ENCODE measurements at places on chromosomes 1 and 21.
A peak's percentile ranks its signal among the peaks of the same experiment; 100 is the strongest.

- DNase-seq = no peak
Observed at GRCh38 chr1:230778916-230779590, 31.9 kb downstream of the CAPN9 start.

DNA sequence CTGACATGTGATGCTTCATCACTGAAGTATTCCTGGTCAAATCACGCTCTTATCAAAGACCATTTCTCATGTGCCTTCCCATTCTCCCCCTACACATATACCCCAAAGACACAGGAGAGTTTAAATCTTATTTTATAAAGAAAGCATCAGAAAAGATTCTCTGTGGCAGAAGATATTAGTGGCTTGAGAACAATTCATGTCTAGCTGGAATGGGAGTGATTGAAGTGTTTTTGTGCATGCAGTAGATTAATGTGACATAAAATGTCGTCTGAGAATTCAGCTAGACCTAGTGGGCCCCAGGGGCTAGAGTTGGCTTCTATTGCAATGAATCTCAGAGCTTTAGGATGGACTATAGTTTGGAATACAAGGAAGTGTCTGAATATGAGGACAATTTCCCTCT, 163.9 kb downstream of the HUNK start:
- DNase-seq = no peak

DNA sequence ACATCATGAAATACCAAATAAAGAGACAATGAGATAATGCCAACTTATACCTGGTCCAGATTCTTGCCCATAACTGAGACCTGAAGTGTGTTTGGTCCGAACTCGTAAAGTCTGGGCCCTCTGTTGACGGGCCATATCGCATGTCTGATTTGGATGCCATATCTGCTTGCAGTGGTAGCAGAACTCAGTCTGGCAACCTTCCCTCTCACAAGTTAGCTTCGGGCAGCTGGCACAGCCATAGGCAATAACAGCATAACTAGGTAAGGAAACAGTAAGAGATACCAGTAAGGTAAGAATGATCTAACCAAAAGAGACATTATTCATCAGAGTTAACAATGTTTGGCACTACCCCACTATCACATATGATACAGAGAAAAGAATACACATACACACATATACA, 15.1 kb downstream of the RNF19B start:
- DNase-seq = no peak

GRCh38 chr1:218034468-218034867, 250.6 kb upstream of the RRP15 start:
- peak; percentile 77 for DNase-seq

GRCh38 chr1:151144474-151145303, 1.7 kb downstream of the SEMA6C start:
- DNase-seq = no peak

DNA sequence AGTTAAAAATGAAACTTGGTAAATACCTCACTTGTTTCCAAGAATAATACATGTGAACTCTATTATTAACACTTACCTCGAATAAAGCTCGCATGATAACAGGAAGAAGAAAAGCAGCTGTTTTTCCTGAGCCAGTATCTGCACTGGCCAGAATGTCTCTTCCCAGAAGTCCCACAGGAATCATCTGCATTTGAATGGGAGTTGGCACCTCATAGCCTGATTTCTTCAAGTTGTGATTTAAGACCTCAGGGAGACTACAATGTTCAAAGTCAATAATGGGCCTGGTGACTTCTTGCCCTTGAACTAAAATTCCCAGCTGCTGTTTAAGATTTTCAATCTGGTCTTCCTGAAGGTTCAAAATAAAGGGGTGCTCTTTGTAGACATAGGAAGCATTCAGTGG, 3.8 kb downstream of the DDX59 start:
- peak; percentile 23 for DNase-seq

- DNase-seq = no peak
Observed at GRCh38 chr1:227730630-227731151, 4.4 kb downstream of the JMJD4 start.

DNA sequence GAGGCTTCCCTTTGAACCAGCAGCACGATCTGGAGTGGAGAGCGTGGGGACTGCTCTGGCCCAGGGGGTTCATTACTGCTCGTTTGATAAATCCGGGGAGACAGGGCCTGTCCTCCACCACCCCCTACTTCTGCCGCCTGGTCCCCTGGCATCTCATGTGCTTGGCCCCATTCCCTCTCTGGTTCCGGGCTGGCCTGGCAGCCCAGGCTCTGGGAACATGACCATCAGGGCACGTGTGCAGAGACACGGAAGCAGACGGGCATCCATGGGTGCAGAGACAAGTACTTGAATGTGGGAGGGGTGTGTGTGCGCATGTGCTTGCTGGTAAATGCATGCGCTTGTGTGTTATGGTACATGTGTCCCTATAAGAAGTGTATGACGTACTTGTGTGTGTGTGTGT, 75.5 kb downstream of the KIRREL1 start:
- DNase-seq = no peak

DNA sequence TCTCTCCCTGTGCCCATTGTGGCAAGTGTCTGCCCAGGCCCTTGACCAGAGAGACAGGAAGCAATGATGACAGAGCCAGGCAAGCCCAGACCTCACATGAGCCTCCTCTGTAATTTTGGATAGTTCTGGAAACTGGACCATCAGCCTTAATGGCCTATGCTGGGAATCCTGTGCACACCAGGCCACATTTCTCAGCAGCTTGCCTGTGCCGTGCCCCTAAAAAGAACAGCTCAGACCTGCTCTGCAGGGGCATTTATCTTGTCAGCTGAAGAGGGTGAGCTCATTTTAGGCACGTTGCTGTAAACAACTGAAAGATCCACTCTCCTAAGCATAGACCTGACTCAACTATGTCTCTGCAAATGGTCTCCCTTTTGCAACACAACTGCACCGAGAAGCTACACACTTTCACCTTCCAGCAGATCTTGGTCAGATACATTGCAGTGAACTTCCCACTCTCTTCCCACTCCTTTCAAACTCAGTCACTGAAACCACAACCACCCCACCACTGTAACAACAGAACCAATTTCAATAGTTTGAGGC, 53.5 kb upstream of the BACH1 start:
- DNase-seq = no peak

GRCh38 chr1:170593173-170594011, 61.4 kb downstream of the GORAB start:
- DNase-seq = no peak

DNA sequence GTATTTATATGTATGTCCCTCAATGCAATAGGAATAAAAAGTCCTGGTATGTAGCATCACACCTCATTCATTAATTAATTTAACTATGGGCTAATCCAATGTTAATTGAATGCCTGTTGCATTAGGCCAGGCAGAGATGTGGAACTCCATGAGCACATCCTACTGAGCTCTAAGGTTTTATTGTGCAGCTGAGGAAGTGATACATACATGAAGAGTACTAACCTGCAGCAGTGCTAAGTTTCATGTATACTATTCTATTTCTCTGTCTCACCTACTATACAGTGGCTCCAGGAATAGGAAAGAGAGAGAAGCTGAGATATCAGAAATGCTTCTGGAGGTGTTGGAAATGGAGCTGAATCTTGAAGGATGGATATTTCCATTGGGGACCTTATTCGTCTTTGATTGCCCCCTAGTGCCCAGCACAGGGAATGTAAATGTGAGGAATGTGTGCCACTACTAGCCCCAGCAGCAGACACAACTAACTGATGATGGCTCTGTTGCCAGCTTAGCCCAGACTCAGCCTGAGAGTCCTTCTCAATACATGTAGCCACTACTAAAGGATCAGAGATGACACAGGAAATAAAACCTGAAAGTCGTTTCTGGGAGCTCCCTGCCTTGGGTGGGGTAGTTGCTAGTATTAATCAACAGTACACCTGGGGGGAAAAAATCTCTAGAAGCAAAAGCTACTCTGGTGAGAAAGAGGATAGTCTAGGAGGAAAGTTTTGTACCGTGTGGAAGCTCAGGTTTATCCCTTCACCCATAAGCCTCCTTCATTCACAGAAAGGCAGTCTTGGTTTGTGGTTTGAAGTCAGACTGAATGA, 173.3 kb upstream of the FOXD3 start:
- peak; percentile 62 for DNase-seq

DNA sequence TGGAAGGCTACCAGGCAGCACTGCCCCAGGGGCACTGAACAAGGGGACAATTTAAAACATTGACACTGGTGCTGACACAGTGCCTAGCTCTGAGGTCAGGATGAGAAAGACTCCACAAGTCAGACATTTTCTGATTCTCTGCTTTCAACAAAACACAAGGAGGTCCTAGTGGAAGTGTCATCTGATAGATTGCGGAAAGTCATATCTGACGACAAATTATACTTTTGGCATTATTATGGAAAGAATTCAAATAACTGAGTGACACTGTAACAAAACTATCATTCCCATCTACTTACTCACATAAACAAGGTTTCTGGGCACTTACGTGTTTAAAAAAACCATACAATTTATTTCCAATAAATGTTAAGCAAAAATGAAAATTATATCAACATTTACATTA, 123.5 kb downstream of the SLC45A1 start:
- DNase-seq = no peak

DNA sequence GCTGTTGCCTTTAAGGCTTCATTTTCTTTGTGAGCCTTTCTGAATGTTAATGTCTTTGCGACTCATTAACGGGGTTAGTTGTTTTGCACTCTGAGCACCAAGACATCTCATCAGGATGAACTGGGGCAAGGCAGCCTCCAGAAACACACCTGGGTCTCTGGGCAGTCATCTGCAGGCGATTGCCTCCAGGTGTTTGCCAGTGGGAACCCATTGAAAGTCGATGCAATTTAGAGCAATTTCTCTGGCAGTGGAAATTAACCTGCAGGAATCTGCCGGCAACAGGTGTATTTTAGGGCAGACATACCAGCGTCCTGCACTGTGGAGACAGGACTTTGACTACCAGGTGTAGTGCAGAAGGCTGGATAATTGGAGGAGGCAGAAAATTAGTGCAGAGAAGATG, 661.0 kb upstream of the PTBP2 start:
- DNase-seq = peak; percentile 10

DNA sequence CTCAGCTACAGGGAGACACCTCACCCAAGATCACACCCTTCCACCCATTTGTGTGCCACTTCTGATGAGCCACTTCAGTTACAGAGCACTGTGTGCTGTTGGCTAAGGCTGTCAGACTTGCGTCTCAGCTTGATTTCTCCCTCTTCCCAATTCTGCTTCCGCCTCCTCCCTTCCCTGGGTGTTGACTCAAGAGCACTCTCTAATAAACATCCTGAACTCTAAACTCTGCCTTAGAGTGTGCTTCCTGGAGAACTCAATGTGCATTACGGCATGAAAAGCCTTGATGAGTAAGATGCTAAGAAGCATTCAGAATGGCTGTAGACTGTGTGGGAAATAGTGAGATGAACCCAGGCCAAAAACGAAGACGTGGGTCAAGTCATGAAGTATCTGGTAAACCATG, 54.9 kb upstream of the S1PR1 start:
- DNase-seq = no peak

GRCh38 chr1:199979071-199979470, 48.4 kb upstream of the NR5A2 start:
- no peak for DNase-seq

GRCh38 chr1:167439301-167439988, 78.9 kb downstream of the CD247 start:
- DNase-seq = peak; percentile 78

- no peak for DNase-seq
Observed at GRCh38 chr1:234311414-234311813, 61.8 kb upstream of the COA6 start.

DNA sequence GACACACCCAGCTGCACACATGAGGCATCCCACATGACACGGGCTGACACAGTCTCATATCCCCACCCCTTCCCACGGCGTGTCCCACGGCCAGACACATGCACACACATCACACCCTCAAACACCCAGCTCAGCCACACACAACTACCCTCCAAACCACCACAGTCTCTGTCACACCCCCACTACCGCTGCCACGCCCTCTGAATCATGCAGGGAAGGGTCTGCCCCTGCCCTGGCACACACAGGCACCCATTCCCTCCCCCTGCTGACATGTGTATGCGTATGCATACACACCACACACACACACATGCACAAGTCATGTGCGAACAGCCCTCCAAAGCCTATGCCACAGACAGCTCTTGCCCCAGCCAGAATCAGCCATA, 22.6 kb downstream of the PODN start:
- no peak for DNase-seq

- no peak for DNase-seq
Observed at GRCh38 chr1:227777156-227777555, 38.3 kb upstream of the PRSS38 start.

DNA sequence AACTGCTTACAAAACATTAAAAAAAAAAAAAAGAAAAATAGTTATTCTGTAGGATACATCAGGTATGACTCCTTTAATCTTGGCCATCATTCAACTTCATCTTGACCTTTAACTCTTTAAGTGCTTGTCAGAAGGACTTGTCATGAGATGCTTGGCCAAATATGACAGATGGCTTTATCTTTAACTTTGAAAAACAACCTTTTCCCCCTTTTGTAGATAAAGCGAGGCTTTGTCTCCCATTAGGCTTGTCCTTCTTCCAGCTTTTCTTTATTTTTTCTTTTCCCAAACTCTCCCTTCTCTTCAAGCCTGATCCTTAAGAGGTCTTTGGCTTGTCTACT, 2.3 kb downstream of the SRSF10 start:
- no peak for DNase-seq

DNA sequence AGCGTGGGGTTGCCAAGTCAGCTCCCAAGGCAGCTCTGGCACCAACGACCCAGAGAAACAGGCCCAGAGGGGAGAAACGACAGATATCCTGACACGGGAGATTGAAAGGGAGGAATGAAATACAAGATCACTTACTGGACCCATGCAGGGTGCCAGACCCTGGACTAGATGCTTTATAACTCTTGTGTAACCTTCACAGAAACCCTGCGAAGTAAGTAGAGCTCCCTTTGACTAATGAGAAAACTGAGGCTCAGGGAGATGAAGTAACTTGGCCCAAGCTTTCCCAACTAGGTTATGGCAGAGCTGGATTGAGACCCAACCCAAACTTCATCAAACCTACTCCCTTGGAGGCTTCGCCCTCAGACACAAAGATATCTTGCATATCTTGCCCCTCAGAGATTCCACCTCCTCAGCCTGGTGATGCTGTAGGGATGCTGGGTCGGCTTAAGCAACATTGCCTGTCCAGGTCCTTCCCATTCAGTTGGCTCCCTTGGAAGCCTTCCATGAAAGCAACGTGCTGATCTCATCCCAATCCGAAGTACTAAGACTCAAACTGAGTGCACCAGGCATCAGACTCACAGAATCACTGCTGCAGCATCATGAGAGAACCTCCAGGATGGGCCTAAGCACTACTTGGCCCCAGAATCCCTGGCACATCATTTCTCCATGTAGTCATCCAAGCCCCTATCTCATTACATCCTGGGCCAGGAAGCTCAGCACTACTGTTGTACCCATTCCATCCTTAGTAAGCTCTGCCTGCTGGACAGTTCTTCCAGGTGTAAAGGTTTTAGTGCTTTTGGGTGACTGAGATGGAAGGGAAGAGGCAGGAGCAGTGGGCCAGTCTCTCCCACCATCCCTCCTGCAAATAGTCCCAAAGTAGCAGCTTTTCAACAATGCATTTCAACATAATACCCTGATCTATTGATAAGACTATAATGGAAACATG, 1.1 kb upstream of the IGSF9 start:
- no peak for DNase-seq
